Gastrocnemius medialis (tissue), 4 donors: ENCODE measurements at places on chromosomes 13 and 19.

DNA sequence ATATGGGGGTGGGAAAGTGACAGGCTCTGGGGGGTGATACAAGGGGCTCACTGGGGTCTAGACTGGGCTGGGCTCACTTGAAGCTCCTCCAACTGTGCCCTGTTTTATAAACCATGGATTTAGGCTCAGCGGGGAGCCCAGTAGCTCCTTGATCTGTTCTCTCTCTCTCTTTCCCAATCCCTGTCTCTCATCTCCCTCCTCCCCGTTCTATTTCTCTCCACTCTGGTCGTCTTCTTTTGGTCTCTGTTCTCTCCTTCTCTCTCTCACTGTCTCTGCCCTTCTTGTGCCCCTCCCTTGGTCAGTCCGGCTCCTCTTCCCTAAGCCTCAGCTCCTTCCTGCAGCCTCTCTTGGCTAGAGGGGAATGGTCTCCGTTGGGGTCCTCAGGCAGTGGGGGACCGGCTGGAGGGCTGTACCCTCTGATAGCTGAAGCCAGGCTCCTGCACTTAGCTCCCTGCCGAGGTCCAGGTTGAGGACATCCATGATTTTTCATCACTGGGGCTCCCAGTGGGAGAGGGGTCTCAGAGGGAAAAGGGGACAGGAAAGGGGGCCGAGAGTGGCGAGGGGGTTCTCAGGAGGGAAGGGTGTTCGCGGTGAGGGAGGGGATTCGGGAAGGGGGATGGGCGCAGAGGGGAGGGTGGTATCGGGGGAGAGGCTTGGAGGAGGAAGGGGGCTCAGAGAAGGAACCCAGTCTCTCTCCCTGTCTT is 8.5 kb downstream of the UNC13A start:
- no peak for DNase-seq

GRCh38 chr19:46716672-46717033 is 261 bp downstream of the PRKD2 start:
- no peak for DNase-seq

GRCh38 chr13:100382785-100383184 is 205.8 kb downstream of the GGACT start:
- no peak for DNase-seq

- no peak for DNase-seq
These were observed 6.8 kb upstream of the ZNF324 start for GRCh38 chr19:58460039-58460438.

DNA sequence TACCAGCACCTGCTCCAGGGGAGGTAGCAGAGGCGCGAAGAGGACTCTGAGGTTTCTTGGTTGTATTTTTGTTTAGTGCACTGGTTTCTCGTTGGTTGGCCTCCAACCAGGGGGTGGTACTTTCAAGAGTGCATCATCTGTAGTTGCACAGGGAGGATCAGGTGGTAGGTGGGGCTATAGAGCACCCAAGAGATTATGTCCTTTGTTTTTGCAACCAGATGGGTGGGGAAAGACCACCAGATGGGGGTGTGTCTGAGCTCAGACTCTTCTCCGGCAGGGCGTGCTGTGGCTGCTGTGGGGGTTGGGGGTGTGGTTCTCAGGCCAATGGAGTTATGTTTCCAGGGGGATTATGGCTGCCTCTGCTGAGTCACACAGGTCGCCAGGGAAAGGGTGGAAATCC is 254.4 kb upstream of the KLF12 start:
- no peak for DNase-seq
